ENCODE measurements at places on chromosomes 5 and 9.
A peak's percentile ranks its signal among the peaks of the same experiment; 100 is the strongest.

- DNase-seq: no peak
Observed at GRCh38 chr5:72472666-72473422, 34.4 kb downstream of the ZNF366 start.

- no peak for DNase-seq
Observed at GRCh38 chr9:90559075-90560073, 83.2 kb downstream of the DIRAS2 start.

- DNase-seq: no peak
Observed at GRCh38 chr5:24080046-24080445, 564.7 kb downstream of the CDH10 start.

DNA sequence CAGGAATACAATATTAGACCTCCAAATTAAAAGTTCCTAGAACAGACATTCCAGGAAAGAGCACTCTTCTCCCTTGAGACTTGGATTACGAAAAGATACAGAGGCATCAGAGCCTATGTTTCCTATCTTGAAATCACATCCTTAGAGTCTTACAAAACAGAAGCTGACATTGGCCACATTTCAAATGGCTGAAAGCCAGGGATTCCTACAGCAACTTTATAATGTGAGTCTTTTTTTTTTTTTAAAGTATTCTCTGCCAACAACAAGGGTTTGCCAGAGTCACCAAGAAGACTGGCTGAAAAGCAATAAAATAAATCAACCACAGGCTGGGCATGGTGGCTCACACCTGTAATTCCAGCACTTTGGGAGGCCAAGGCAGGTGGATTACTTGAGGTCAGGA lies 63.1 kb downstream of the TRPM6 start:
- peak; percentile 45 for DNase-seq

DNA sequence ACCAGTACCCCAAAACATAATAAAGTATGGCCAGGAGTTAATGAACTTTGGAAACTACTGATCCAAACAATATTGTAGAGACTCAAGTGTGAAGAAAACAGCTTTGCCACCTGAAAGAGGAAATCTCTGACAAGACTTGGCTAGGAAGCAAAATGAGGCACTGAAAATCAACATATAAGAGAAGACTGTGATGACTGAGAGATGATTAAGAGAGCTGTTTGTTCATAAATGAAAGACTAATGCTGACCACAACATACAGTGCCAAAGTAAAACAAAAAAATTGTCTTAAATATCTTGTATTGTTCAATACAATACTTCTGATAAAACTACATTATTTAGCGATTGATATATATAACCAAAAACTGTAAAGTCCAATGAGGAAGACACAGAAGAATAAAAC lies 7.2 kb downstream of the RC3H2 start:
- DNase-seq: no peak

GRCh38 chr9:89721971-89722530 lies 117.2 kb downstream of the GADD45G start:
- DNase-seq: no peak

- no peak for DNase-seq
Observed at GRCh38 chr5:80216753-80217596, 38.9 kb downstream of the SERINC5 start.

DNA sequence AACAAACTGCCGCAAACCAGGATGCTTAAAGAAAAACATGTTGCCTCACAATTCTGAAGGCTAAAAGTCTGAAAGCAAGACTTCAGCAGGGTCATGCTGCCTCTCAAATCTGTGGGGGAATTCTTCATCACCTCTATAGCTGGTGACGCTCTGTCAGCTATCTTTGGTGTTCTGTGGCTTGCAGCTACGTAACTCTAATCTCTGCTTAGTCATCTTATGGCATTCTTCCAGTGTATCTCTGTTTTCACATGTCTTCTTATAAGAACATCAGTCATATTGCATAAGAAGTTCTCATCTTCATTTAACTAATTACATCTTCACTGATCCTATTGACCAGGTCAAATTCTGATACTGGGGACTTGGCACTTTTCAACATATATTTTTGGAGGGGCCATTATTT lies 243.0 kb downstream of the CDH10 start:
- DNase-seq: no peak

- no peak for DNase-seq
Observed at GRCh38 chr5:60803712-60804111, 40.4 kb downstream of the ELOVL7 start.

DNA sequence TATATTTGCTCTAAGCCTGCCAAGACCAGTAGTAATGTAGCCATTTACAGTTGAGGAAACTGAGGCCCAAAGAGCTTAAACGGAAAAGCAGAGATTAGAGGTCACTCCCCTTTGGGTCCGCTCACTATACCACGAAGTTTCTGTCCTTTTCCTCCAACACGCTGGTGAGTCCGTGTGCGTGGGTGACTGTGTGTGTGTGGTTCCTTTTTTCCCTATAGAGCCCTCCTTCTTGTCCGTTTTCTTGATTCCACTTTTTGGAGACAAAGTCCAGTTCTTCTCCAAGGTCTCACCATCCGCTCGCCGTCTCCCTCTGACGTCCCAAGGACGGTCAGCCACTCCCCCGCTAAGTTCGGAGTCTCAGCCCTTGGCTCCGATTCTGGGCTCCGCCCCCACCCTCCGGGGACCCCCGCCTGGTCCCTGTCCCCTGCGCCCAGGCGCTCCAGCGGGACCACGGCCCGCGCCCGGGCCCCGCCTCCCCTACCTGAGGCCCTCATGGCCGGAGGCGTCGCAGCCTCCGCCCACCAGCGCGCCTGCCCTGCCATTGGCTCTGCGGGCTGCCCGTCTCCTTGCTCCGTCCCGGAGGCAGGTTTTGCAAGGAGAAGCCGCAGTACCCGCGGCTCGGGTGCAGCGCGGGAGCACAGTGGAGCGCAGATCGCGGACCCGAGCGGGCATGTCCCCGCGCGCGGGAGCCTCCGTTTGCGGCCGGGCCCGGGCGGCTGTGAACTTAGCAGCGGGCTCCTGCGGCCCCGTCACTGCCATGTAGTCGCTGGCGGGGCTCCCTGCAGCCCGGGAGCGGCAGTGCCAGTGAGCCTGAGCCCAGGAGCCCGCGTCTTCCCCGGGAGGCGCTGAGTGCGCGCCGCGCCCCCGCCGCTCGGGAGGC lies at the start of gene MAST4:
Gene MAST4, plus strand, starts transcription at position 638 of the 880 bp plus-strand sequence. CDS start 263 bp downstream, outside the sequence.
- peak; percentile 73 for DNase-seq

DNA sequence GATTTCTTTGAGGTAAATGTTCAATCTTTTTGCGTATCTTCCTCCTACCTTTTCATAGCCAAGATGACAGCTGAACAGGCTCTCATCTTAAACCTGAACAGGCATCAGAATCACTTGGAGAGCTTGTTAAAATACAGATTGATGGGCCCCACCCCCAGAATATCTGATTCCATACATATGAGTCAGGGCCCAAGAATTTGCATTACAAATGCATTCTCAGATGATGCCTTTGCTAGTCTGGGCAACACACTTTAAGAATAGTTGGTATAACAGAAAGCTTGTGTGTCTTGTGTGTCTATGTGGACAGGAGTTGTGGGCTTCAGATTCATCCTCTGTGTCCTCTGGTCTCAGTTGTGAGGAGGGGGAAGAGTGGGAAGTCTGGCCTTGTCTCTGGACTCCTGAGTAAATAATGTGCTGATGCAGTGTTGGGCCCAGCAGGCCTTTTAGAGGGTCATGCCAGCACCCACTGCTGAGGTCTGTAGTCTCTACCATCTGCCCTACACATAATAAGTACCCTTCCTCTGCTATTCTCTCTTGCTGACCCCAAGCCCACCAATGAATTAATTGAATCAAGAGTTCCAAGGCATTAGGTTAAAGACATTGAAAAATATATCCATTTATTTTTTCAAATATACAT lies 43.1 kb downstream of the PTCD2 start:
- DNase-seq: no peak

- DNase-seq: no peak
Observed at GRCh38 chr5:81147011-81147885, 85.9 kb upstream of the CKMT2 start.

DNA sequence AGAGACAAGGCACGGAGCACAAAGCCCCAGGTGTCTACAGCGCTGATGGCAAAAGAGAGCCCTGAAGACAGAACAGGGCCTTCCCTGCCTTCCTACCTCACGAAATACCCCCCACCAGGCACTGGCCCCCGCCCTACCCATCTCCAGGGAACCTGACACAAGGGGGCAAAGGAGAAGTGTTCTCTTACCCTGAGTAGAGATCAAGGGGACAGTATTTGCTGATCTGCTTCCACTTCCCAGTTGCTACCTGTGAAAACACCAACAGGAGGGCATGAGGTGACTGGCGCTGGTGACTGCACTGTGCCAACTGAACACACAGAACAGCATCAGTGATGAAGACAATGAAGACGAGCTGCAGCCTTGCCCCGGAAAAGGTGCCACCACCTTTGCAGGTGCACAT lies 27.4 kb downstream of the IPPK start:
- no peak for DNase-seq

DNA sequence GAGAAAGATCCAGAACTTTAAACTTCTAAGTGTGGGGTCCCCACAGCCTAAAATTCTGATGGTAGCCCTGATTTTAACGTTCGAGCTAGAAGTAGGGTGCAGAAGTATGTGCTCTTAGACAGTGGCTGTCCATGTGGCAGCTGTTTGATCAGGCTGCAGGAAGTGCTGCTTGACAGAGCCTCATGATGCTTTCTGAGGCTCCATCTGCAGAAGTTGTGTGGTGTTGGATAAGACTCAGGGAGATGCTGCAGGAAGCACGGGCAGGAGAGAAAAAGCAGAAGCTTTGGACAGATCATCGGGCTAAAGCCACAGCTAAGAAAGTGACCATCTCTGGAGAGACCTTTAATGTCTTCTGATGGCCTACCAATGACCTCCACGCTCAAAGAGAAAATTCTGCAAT lies 8.1 kb downstream of the MTMR12 start:
- DNase-seq: no peak

- no peak for DNase-seq
Observed at GRCh38 chr9:105141146-105141975, 103.1 kb upstream of the SLC44A1 start.

DNA sequence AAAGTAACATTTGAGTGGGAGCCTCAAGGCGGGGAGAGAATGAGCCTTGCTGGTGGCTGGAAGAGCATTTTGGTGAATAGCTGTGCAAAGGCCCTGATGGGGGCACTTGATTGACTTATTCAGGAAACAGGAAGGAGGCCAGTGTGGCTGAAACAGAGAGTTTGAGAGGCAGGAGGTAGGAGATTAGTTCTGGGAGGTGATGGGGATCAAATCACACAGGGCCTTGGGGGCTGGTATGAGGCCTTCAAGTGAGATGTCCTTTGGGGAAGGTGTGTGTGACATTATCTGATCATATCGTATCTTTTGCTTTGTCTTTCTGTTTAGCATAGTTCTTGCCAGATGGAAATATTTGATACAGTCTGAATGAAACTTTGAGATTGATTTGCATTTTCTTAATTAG lies 172.3 kb downstream of the TENT4A start:
- DNase-seq: no peak

DNA sequence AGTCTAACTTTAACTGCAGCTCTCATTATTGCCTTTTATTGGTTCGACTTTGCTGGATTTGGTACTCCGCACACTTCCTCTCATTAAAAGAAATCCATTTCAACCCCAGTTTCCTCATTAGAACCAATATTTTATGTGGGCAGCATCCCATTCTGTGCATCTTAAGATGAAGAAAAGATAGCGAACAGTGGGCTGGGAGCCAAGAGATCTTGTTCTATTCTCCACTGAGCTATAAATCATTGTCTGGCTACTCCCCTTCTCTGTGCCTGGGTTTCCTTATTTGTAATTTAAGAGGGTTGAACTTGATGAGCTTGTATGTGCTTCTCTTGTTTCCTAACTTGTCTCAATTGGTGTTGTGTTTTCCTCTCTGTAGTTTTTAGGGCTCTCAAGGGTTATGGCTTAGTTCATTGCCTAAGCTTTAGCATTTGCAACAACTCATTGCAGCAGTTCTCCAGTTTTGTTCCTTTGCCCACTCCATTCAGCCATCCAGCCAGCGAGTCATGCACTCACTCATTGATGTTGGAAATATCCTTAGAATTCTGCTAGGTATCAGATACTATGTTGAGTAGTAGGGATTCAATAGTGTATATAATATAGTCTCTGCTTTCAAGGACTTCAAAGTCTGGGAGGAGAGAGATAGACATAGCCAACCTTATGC lies 273.3 kb upstream of the TNC start:
- no peak for DNase-seq

- DNase-seq: no peak
Observed at GRCh38 chr5:167820101-167820990, 471.1 kb upstream of the WWC1 start.

DNA sequence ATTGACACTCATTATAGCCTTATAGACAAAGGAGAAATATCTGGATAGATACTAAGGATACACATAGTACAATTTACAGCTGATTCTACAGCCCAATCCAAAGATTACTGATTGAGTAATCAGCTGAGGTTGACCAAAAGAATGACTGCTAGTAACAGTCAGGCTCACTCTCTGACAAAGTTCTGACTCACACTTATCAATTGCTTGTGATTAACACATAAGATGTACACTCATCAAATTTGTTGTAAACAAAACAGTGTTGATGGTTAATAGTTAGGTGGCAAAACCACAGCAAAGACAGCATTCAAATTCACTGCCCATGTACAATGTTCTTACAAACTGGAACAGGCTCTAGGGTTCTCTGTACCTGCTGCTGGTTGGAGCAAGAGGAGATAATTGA lies 422.7 kb downstream of the TLE1 start:
- DNase-seq: no peak

- DNase-seq: no peak
Observed at GRCh38 chr5:76947082-76947503, 5.8 kb upstream of the CRHBP start.

DNA sequence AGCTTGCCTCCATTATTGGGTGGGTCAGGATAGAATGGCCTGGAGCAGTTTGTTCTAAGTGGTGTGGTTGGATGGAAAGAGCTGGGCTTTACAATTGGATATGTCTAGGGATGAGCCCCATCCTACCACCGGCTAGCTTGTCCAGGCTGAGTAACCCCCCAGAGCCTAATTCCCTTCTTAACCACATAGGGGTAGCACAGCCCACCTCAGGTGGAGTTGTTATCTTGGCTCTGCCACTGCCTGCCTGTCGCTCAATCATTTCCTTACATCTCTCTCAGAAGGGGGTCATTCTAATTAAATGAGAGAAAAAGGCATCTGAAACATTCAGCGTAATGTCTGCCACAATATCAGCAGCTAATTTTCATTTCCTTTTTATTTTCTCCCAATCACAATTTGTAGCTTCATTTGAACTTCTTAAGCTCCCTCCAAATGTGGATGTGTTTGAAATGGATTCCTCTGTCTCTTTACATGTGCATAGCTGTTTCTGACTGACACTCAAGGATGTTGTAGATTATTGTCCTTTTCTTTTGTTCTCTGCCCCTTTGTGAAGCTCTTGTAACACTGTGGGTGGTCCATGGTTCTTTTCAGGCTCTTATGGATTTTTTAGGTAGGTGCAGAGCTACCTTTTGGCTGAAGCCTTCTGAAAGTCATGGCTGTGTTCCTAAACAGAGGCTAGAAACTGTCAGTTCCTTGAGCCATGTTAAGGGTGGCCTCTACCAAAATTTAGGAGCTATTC lies 383.1 kb upstream of the KLF4 start:
- DNase-seq: no peak

- DNase-seq: no peak
Observed at GRCh38 chr5:44884036-44884435, 75.3 kb downstream of the MRPS30 start.

- DNase-seq: no peak
Observed at GRCh38 chr5:157469073-157469472, 9.1 kb downstream of the NIPAL4 start.

GRCh38 chr5:111280282-111280951 lies 56.2 kb downstream of the CAMK4 start:
- DNase-seq: no peak

- DNase-seq: no peak
Observed at GRCh38 chr5:36310138-36310537, 8.4 kb upstream of the RANBP3L start.

- no peak for DNase-seq
Observed at GRCh38 chr5:126875303-126875785, 98.4 kb downstream of the LMNB1 start.

GRCh38 chr5:130074820-130075219 lies 170.6 kb downstream of the CHSY3 start:
- DNase-seq: no peak

Measured in T1000 (cell line).